ENCODE measurements at places on chromosomes 3 and 15.

DNA sequence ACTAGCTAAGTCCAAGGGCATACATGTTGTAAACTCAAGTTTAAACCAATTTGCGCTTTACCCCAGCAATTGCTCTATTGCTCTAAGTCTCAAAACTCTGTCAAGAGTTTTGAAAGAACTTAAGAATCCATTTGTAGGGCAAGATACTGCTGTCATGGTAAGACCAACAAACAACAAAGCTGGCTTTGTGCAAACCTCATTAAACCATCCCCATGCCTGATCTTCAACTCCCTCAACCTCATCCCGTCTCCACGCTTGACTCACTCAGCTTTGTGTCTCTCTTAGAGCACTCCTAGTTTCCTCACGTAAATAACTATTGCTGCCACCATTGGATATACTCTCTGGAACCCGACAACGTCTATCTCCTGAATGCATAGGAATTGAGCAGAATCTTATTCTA is 20.6 kb upstream of the ARHGEF26 start:
- DNase-seq: no peak

GRCh38 chr3:50615190-50615589 is 1.8 kb upstream of the MAPKAPK3 start:
- DNase-seq: no peak

- DNase-seq: no peak
Measured at GRCh38 chr15:72671525-72671924, 14.5 kb downstream of the HIGD2B start.

GRCh38 chr3:197728487-197728886 is 8.2 kb downstream of the RUBCN start:
- DNase-seq: no peak

- DNase-seq: no peak
Measured at GRCh38 chr3:128546646-128547045, 53.6 kb upstream of the GATA2 start.

- DNase-seq: no peak
Measured at GRCh38 chr15:92921215-92922131, 21.3 kb downstream of the CHD2 start.

Measured in iPS DF 19.7 (cell line).